ENCODE measurements at places on chromosomes 1 and 21.

GRCh38 chr1:101929343-101929742, 67.4 kb downstream of the OLFM3 start:
- DNase-seq, result no peak

- no peak for DNase-seq
These were observed 120.9 kb downstream of the FMN2 start for GRCh38 chr1:240212556-240212955.

DNA sequence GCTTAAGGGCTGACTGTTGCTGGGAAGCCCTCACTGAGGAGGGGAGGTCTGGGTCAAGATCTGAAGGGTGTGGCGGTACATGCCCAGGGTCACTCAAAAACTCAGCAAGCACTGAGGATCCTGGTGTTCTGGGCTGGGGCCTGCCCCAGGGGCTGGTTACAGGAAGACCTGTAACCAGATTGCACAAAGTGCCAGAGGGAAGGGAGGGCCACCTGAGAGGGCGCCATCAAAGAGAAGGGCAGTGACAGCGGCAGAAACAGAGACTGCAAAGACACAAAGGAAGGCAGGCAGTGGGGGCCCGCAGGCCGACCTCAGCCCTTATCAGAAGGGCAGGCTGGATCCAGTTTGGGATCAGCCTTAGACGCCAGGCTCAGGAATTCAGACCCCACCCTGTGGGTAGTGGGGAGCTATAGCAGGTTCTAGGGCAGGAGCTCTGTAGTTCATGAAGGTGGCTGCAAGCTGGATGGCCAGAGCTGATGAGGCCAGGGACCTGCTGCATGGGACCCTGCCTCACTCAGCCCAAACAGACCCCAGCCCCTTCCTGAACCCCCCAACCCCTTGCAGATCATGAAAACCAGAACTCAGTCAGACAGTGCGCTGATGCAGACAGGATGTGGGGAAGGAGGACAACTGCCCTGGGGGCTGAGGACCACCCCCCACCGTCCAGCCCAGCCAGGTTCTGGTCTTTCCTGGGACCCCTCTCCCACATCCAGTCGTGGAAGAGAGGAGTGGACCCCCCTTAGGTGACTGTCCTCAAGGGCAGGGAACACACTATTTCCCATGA, 3.9 kb downstream of the SH2D5 start:
- no peak for DNase-seq

DNA sequence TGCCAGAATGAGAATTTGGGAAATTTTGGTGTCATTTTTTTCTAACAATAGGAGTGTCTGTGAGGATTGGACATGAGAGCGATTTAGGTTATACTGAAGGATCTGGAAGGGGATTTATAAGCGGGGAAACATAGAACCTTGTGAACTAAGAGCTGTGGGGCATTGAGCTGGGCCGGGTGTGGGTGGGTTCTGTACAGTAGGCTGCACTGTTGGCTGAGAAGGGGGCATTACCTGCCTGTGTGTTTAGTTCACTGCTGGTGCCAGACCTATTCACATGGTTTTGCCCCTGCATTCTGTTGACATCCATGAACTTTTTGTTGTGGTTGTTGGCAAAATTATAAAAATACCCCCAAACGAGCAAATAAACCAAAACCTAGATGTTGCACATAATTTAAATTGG, 8.8 kb downstream of the PBX1 start:
- no peak for DNase-seq

- DNase-seq, result no peak
These were observed 202.4 kb upstream of the L1TD1 start for GRCh38 chr1:61992257-61992656.

DNA sequence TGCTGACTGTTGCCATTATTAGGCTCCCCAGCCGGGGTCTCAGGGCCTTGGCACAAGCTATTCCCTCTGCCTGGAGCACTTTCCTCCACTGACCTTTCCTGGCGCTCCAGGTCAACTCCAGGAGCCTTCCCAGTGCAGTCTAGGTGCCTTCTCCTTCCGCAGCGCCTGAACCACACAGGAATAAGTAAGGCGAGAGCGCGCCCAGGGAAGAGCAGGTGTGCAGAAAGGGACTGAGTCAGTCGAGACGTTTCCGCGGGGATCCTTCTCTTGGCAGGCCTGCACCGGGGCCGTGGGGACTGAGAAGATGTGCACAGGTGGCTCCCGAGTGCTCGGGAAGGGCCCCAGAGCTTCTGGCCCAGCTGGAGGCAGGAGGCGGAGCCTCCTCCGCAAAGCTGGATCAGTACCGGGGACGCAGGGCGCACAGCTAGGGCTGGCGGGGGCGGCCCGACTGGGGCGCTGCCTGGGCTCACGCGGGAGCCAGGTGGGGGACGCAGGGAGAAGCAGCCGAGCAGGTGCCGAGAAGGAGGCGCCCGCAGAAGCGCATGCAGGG, 765 bp upstream of the BMP8A start:
- no peak for DNase-seq

- no peak for DNase-seq
These were observed 4.1 kb upstream of the TRAF3IP3 start for GRCh38 chr1:209751627-209752231.

GRCh38 chr1:174871886-174872285, 127.9 kb upstream of the CACYBP start:
- no peak for DNase-seq

DNA sequence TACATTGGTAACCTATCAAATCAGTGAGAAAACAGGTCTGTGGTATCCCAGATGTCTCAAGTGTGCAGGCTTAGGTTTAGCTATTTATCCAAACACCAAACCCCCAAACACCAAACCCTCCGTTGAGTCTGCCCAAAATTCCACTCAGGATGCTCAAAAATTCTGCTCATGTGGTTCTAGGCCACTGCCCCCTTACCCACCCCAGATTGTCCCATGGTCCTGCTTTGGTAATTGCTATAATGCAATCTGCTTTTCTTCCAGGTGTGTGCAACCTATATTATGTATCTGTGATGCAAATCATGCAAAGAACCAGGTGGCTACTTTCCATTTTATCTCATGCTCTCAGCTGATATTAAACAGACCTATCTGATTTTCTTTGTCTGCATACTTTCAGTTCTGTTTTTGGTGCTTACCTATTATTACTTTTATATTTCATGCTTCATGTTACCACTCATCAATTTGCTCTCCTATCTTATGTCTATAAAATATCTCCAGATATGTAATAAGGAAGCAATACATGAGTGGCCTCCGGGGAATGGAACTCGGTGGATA, 123.7 kb downstream of the TOMM20 start:
- no peak for DNase-seq

- DNase-seq, result no peak
These were observed 90.1 kb upstream of the RAVER2 start for GRCh38 chr1:64654519-64655341.

DNA sequence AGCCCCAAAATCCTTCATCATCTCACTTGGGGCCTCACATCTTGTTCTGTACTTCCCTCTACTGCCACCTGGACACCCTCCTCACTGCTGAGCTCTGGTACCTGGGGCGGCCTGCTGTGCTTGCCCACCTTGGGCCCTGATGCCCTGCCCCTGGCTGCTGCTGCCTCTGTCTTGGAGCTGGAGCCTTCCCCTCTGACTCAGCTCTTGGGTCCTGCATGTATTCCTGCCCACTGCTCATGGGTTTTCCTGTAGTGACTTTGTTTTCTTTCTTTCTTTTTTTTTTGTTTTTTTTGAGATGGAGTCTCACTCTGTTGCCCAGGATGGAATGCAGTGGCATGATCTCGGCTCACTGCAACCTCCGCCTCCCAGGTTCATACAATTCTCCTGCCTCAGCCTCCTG, 37.5 kb downstream of the TRAPPC10 start:
- no peak for DNase-seq

DNA sequence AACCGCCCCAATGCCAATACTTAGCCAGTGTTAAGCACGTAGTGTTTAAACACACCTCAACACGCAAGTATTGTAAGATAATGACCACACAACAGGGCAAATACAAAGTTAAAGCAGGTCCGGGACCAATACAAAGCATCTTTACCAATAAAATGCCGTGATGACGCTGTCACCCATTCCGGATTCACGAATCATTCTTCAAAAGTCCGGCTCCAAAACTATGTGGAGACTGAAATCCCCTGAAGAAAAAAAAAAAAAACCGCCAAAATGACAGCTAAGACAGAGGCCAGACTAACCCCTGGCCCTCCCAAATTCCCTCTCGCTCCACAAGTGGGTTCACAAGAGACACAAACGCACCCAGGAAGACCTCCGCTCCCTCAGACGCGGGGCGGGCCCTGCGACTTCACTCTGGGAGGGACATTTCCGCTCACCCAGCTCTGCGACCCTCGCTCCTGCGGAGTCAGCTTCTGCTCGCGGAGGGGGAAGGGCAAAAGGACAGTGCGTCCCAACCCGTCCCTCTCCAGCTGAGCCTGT, 625 bp upstream of the DARS2 start:
- no peak for DNase-seq

- no peak for DNase-seq
These were observed 488.0 kb upstream of the PLXNA2 start for GRCh38 chr1:208731981-208732821.

GRCh38 chr1:181170194-181170593, 81.7 kb downstream of the IER5 start:
- DNase-seq, result no peak

- DNase-seq, result no peak
These were observed 81.0 kb downstream of the PAX7 start for GRCh38 chr1:18711536-18712251.

- no peak for DNase-seq
These were observed 157.5 kb downstream of the BRINP2 start for GRCh38 chr1:177328251-177328650.

- no peak for DNase-seq
These were observed 45.2 kb upstream of the SSX2IP start for GRCh38 chr1:84735483-84735882.

DNA sequence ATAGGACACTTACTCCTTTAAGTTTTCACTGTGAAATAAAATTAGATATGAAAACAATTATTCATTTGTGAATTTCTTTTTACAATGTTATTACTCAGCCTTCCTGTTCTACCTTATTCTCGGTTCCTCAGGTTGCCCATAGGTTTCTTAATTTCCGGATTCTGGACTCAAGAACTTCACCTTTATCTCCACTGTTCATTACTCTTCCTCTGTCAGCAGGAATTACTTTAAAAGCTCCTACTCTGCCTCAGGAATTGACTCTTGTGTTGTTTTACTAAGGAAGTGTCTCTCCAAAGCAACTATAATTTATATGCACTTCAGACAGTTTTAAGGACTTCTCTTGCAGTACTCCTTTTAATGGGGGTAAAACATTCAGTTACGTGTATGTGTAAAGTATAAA, 123.8 kb downstream of the OSBPL9 start:
- no peak for DNase-seq

- no peak for DNase-seq
These were observed 3.3 kb downstream of the EYA3 start for GRCh38 chr1:28085129-28085528.

Data from vagina (tissue), 2 donors.